ENCODE measurements at places on chromosomes 3 and 15. TPM values are rescaled to one million over a fixed set of nuclear protein-coding genes. Genes with fewer than 3 reads are reported as not detected.
A peak's percentile ranks its signal among the peaks of the same experiment; 100 is the strongest.

The CYP8B1 gene
- total RNA-seq, result not detected

DNA sequence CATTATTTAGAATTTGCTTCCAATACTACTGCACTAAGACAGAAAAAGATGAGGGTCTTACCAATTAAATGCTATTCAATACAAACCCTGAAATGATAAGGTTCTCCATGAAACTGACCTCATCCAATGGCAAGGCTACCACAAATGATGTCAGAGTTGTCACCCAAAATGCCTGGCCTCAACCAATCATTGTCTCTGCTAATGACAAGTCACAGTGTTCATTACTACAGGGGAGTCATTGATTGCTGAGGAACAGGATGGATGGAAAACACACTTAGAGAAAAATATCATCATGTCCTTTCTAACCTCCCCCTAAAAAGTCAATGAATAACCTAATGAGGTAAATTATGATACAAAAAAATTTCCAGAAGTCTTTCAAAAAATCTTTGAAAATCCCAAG, 91.0 kb downstream of the FOXP1 start:
- DNase-seq, result no peak

- peak; percentile 41 for DNase-seq
Measured at GRCh38 chr15:89556413-89557262, 18.6 kb upstream of the TICRR start.

DNA sequence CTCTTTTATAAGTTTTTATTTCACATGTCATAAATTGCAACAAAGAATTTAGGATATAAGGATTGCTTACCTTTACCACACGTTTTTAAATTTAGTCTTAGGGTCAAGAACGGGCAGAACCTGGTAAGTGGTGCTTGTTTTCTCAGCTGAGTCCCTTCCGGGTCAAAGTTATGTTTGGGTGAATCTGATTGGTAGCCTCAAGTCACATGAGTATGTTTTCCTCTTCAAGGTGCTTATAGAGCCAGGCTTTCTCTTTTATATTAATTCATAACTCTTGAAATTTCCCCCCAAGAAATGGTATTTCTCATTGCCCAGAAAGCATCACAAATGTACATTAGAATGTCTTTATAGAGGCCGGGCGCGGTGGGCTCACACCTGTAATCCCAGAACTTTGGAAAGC, 415.7 kb upstream of the ROBO2 start:
- DNase-seq, result no peak

- DNase-seq, result no peak
Measured at GRCh38 chr3:125161607-125162219, 50.8 kb downstream of the SLC12A8 start.

DNA sequence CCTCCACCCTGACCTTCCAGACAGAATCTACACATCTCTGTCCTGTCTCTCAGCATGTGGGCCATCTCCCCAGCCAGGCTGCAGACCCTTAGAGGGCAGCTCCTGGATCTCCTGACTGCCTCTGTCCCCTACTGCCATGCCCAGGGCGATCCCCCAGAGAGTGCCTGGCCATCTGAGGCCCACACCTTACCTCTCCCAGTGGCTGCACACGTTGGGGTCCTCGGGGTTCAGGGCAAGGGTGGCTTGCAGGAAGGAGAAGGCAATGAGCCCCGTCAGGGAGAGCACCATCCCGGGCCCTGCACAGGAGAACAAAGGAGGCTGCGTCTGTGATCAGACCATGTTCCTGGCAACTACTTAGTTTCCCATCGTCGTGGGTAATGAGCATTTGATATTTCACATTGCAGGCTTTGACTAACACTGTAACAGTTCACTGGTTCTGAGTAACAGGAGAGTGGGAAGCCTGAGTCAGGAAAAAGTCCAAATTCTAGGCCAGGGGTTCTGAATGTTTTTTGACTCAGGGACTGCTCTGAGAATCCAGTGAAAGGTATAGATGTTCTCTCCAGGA, 125.4 kb downstream of the MEGF11 start:
- DNase-seq, result no peak

DNA sequence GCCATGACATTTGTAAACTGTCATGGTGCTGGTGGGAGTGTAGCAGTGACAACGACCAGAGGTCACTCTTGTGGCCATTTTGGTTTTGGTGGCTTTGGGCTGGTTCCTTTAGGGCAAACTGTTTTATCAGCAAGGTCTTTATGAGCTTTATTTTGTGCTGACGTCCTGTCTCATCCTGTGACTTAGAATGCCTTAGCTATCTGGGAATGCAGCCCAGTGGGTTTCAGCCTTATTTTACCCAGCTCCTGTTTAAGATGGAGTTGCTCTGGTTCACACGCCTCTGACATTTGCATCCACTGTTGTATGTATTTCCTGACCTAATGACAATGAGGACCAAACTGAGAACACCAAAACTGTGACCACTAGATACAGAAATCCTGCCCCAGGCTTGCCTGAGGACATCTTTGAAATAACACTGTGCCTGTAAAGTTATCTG, 37.6 kb downstream of the RAB8B start:
- no peak for DNase-seq

GRCh38 chr15:25208735-25209134, 230.1 kb downstream of the UBE3A start:
- no peak for DNase-seq

DNA sequence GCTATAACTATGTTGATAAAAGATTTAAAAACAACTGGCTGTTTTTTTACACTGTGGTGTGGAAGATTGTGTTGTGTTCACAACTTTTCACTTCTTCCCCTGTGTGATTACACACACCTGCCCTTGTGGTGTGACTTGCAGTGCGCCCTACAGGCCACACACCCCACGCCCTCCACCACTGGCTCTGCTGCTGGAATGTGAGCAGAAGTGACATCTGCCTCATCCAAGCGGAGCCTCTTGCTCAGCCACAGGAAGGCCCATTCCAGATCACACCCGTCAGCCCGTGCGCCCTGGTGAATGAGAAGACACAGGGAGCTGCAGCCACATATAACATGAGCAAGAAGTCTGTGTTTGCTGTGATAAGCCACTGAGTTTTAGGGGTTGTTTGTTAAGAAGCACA, 7.0 kb downstream of the CCR2 start:
- DNase-seq, result no peak

- no peak for DNase-seq
Measured at GRCh38 chr3:9916346-9916733, 558 bp upstream of the IL17RC start.

DNA sequence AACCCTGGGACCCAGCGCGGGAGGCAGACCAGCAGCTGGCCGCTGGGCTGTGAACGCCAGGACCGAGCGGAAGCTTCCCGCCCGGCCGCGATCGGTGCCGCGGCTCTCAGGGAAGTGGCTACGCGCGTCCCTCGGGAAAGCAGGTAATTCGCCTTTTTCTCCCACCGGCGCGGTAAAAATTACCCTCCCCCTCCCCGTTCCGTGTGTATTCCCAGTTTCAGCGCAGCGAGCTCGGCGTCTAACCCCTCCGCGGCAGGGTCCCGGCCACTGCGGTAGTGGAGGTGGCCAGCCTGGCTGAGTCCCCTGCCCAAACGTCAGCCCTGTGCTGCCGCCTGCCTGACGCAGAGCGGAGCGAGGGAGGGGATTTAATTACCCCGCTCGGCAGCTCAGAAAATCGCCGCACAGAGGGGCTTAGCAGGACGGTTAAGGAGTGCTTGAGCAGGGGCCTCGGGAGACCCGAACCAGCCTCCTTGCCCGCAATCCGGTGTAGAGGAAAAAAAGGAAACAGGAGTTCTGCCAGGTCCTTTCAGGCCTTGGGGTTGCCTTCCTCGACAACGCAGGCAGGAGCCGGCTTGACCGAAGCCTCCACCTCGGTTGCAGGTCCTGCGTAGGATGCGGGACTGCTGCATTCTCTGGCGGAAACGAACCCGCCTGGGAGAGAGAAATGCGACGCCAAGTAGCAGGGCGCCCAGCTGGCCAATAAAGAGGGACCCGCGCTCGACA, 2.9 kb downstream of the GATA2 start:
- no peak for DNase-seq
